ENCODE measurements at places on chromosomes 11 and 22.

DNA sequence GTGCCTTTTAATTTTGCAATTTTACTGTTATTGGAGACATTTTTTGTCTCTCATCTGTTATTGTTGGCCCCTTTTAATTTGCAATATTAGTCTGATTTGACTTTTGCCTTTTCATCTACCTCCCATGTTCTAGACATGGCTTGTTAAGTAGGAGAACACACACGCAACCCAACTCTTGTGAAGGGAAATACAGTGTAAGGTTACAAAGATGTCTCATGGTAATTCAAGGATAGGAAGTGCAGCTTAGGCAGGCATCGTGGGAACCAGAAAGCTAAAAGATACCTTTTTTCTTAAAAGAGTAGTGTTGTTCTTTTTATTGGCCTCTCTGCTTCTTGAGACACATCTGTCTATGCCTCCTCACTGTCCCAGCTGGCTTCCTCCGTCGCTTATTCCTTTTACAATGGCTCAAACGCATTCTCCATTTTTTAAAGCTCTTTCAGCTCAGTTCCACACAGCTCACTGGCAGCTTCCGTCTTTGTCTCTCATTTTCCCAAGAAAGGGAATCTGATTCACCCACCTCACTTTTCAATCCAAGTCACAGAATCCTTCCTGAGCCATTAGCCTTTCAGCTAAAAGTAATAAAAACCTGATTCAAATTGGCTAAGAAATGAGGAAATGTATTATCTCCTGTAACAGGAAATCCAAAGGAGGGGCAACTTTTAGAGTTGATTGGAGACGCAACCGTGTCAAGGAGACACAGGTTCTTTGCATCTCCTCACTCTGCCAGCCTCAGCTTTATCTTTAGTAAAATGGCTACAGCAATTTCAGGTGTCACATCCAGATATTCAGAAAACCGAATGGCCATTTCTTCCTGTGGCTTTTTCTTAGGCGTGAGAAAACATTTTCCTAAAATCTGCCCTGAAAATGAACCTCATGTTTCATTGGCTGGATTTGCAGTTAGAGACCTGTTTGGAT, 57.2 kb downstream of the SIK2 start:
- DNase-seq: no peak

GRCh38 chr22:42887523-42888507, 30.7 kb upstream of the ARFGAP3 start:
- no peak for DNase-seq

GRCh38 chr22:29369460-29369859, 18.9 kb downstream of the AP1B1 start:
- no peak for DNase-seq

DNA sequence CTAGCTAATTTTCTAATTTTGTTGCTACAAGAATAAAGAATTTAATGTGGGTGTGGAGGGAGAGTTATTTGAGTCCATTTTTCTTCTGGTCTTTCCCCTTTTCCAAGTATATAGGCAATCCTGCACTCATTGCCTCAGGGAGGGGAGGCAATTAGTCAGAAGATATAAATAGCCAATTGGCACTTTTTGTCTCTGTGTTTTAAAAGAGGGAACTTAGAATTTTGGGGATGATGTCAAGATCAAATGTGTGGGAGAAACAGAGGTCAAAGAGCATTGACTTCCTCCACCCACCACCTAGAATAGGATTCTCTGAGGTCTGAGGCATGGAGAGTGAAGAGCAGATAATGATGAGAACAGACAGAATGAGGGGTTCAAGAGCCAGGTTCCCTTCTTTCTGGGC, 120.3 kb upstream of the ZC3H12C start:
- DNase-seq: no peak

DNA sequence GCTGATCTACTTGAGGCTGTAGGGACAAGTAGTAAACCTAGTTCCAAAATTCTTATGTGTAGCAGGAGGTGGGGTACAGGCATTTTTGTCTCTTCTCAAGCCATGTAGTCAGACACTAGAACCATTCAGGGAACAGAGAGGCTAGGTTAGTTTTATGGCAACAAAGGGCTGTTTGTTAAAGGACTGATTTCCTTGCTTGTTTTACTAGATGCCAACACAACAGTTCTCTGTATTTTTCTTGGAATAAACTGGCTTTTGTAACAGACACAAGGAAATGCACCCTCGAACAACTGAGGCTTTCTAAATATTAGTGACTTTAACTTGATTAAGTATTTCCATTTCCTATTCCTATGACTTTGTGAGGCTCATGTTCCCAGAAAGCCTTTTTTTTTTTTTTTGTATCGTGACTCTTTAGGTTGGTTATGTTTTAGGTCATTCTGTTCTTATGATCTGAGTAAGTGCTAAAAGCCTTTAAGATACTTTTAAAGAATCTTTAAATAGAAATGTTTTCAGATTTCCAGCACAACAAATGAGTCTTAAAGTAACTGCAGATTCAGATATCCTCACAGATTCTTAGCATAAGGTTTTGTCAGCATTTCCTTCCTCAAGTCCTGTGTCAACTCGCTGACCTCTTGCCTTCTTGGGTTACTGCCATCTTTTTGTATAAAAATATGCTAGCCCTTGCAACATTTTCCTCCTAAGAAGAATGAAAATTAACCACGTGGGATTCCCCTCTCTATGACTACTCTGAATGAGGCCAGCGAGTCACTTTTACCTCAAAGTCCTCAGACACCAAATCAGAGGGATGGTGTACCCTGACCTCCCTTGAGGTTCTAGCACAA, 92.5 kb downstream of the CCDC83 start:
- no peak for DNase-seq

DNA sequence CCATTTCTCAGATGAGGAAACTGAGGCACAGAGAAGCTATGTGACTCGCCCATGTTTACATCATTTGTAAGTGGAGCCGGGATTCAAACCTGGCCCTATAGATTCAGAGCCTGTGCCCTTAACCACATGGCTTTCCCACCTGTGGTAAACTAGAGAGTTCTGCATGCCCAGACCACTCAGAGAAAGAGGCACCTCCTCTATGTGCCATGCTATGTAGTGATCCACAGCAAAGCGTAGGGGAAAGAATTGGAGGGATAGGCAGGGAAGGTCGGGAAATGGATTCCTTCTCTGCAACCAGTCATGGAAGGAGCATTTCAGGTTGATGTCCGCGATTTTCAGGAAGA, 15.4 kb upstream of the POU2AF2 start:
- no peak for DNase-seq

DNA sequence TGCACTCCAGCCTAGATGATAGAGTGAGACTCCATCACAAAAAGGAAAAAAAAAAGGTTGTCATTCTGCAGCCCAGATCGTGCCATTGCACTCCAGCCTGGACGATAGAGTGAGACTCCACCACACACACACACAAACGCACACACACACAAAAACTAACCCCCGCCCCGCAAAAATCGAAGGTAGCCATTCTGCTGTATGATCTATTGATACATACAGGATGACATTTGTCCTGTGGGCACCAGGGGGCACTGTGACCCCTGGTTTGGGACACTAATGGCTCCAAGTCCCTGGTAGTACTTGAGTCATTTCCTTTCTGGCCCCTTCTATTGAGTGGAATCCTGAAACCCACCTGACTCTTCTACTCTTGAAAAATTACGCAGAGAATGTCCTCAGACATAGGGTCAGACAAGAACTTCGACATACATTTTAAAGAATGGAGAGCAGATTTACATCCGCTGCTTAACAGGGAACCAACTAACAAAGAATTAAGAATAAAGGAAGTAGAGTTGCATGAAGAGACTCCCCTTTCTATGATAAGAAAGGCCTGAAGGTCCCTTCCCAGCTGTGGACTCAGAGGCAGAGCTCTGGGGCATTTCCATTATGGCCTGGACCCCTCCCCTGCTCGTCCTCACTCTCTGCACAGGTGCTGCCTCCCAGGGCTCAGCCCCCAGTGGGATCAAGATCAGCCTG, 35.0 kb upstream of the PRAME start:
- DNase-seq: peak; percentile 50

- peak; percentile 59 for DNase-seq
Measured at GRCh38 chr11:119206511-119207414, 624 bp downstream of the CBL start.

- DNase-seq: no peak
Measured at GRCh38 chr11:95977534-95978174, 53.7 kb upstream of the MTMR2 start.

Data from activated naive CD4-positive, alpha-beta T cell treated with Interleukin-2 at 50 U/mL for 16 hours (primary cell).